ENCODE measurements at places on chromosomes 6 and 20.
A peak's percentile ranks its signal among the peaks of the same experiment; 100 is the strongest.

- DNase-seq = no peak
Observed at GRCh38 chr6:34958734-34959133, 69.7 kb downstream of the ANKS1A start.

DNA sequence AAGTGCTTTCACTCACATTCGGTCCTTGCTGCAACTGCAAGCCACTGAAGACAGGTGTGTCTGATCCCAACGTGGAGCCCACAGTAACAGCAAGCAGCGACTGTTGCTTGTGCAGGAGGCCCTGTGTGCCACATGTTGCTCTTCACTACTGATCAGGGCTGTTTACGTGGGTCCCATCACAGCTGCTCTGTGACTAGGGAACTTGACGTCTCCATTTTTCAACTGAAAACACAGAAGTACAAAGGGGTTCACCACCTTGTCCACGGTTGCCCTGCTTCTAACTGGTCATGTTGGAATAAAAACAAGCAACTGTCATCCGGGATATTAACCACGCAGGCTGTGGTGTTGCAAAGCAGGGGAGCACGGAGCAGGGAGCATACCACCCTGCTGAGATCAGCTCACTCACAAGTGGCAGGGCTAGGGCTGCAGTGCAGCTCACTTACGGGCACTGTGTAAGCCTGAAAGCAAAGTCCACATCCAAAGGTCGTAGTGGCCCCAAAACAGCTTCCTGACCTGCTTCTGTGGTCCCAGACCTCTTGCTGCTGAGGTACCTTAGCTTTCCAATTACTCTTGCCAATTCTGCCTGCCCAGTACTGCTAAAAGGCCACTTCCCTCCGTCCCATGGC lies 105.8 kb upstream of the DUSP22 start:
- no peak for DNase-seq

DNA sequence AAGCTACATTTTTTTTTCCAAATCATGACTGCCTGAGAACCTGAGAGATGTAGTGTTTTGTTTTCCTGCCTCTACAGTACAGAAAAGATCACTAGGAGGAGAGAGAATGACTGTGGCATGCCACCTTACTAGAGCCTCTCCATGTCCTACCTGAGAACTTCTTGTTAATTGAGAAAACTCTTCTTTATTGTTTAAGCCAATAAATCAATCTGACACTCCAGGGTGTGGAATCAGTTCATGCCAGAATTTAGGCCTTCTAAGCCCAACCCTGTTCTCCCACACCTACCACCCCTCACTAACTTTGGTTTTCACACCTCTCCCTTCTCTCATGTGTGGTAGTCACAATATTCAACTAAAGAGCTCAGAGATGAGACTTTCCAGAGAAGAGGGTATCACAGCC lies 24.9 kb upstream of the BTN3A2 start:
- DNase-seq = no peak

DNA sequence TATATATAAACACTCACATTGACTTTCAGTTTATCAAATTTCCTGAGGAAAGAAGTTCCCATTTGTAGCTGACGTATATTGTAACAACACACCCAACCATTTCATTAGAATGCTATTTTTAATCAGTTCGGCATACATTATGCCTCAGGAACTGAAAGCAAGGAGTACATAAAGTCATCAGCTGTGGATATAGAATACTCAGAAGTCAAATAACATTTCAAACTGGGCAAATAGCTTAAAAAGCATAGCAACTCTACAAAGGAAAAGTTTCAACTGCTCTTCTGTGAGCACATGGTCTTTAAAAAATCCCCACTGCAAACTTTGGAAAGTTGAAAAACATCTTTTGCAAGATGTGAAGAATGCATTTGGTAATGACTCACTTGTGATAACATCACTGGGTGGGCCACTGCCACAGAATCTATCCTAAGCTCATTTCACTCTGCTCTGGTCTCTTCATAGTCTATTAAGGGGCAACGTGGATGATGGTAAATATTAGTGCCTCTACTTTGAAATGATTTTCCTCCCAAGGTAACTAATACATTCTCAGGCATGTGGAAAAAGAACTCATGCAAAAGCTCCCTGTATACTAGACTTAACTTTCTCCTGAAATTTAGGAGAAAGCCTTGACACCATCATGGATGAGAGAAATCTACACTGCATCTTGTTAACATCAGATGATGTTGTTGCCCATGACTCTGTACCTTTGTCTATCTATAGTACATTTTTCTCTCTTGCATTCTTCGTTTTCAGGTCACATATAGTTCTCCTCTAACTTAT lies 49.2 kb downstream of the FYN start:
- no peak for DNase-seq

DNA sequence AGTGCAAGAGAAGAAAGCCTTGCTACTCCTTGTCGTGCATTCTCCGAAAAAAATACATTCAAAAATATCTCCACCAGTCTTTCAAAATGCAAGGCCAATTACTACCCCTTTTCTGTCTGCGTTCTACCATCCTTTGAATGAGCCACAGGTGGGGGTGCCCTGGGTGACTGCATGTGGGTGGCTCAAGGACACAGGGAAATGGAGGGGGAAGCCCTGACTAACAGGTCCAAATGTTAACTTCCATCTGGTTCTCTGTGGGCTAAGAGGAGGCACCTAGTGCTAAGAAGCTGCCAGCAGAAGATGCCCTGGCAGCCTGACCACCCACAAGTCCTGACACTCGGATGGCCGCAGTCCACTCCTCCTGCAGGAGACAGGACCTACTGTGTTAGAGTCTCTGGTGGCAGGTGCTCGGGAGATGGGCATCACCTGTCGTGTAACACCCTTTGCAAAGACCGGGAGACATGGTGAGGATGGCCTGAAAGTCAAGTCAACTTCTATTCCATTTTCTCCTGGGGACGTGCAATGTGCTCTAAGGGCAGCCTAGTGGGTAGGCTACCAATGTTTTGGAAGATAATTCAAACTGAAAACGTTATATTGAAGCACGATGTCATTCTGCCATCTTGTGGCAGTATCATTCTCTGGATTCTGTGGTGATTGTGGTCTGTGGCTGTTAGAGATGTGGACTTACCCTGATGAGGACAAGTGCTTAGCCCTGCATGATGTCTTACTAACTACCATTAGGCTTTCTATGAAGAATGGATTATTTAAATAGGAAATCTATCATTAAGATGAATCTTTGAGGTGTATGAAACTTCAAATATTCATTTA lies 27.4 kb upstream of the IGF2R start:
- DNase-seq = peak; percentile 54

GRCh38 chr6:151324488-151324825 lies 66.9 kb downstream of the ZBTB2 start:
- DNase-seq = no peak

GRCh38 chr6:157061770-157062594 lies 261.3 kb downstream of the TMEM242 start:
- no peak for DNase-seq

DNA sequence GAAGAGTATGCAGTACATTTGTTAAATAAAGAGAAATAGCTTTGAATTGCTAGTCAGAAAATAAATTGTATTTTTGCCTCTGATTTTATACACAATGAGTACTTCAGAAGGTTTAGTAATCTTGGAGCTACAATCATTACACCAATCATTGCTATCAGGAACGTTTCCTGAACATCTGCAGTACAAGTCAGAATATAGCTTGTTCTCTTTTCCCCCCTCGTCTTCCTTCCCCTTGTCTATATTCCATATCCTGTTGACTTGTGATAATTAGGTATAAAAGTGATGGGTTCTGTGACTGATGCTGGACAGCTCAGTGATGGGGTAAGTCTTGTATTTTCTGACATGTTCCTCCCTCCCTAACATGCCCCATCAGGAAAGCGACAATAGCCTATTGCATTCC lies 94.0 kb downstream of the AHI1 start:
- no peak for DNase-seq

GRCh38 chr6:43143235-43144128 lies 27.6 kb upstream of the SRF start:
- DNase-seq = peak; percentile 60

- peak; percentile 80 for DNase-seq
Observed at GRCh38 chr6:19297880-19298279, 539.3 kb upstream of the ID4 start.

DNA sequence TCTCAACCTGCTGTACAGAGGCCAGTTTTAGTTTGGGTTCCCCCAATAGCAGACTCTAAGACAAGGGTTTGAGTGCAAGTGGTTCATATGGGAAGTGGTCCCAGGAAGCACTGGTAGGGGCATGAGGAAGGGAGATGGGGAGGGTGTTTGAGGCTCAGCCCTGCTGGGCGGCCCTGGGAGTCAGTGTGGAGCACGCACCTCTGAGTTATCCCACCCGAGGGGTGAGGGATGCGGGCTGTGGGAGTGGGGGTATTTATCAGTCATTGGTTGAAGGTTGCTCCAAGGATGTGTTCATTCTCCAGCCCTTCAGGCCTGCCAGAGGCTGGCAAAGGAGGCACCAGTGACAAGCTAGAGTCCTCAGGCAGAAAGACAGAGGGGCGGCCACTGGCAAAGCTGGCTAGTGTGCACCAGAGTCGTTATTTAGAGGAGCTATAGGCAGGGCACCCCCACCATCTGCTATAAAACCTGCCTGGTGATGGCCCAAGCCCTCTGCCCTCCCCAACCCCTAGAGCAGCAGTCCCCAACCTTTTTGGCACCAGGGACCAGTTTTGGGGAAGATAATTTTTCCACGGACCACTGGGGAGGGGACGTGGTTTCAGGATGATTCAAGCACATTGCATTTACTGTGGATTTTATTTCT lies 16.5 kb downstream of the PXMP4 start:
- DNase-seq = no peak
